ENCODE measurements at places on chromosomes 2 and 18. TPM values are rescaled to one million over a fixed set of nuclear protein-coding genes. Genes with fewer than 3 reads are reported as not detected.

Gene ANKRD29
- not detected for total RNA-seq

Gene SERPINB13
- not detected for total RNA-seq

GRCh38 chr2:85445316-85446295, 27.1 kb downstream of the SH2D6 start:
- DNase-seq, result no peak

DNA sequence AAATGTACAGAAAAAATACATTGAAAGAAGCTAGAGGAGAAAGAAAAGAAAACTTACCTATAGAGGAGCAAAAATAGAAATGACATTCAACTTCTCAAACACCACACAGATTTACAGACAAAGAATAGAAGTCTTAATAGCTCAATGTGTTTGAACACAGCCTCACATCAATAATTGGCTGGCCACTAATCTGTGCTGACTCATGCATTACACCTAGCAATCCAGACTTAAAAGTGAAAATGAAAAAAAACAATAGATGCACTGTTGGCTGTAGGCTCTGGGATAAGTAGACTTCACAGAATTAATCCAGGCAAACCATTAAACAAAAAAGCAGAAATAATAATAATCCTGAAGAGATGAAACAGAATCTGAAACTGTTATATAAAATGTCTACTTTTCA, 961.3 kb upstream of the CELF4 start:
- DNase-seq, result no peak

GRCh38 chr2:96109931-96110511, 6.3 kb downstream of the ADRA2B start:
- no peak for DNase-seq

DNA sequence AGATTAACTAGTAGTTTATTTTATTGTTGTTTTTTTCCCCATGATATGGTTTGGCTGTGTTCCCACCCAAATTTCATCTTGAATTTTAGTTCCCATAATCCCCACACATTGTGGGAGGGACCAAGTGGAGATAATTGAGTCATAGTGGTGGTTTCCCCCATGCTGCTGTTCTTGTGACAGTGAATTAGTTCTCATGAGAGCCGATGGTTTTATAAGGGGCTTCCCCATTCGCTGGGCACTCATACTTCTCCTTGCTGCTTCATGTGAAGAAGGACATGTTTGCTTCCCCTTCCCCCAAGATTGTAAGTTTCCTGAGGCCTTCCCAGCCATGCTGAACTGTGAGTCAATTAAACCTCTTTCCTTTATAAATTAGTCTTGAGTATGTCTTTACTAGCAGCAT, 36.5 kb downstream of the GALNT14 start:
- no peak for DNase-seq

- DNase-seq, result no peak
Observed at GRCh38 chr2:232776435-232776834, at the start of gene KCNJ13. Gene KCNJ13 (minus strand): TSS chr2:232776565. CDS start chr2:232771362, 5,203 bp downstream.

GRCh38 chr2:142926445-142926844, 49.0 kb downstream of the KYNU start:
- no peak for DNase-seq

DNA sequence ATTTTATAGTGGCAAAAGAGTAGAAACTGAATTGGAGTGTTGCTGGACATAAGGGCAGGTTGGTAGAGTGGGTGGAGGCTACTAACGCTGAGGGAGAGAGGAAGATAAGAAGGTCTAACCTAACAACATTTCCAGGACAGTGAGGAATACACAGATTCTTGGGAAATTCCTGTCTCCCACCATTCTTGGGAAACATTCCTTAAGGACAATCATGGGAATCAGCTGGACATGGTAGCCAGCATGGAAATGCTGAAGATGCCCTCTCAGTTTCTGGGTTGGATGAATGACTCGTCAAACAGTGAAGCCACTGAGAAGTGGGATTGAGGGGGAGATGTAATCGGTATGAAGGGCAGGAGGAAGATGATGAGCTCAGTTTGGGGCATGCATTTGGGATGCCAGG, 265.4 kb downstream of the AFF3 start:
- no peak for DNase-seq

DNA sequence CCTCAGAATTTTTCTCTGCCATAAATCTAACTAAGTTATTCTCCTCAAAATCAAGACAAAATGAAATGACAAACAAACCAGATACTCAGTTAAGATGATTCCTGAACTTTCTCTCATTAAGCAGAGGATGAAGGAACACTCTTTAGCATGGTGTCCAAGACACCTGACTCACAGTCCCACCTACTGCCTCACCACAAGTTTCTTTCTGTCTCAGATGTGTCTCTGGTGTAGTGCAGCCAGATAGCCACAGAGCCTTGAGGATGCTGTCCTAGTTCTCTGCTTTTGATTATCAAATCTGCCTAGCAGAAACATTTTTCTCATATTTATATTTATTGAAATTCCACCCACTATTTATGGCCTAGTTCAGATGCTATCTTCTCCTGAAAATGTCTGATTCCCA, 103.6 kb upstream of the TMEM200C start:
- no peak for DNase-seq

GRCh38 chr2:162430323-162430722, 86.4 kb downstream of the GCA start:
- no peak for DNase-seq

- no peak for DNase-seq
Observed at GRCh38 chr2:182207049-182207746, 219.6 kb downstream of the PDE1A start.

Data from activated CD4-positive, alpha-beta T cell treated with anti-CD3 and anti-CD28 coated beads, Interleukin-2, amount 10 ng/mL, durations not matched to agents 24 days and 14 days (primary cell).